ENCODE measurements at places on chromosomes 12 and 14.

DNA sequence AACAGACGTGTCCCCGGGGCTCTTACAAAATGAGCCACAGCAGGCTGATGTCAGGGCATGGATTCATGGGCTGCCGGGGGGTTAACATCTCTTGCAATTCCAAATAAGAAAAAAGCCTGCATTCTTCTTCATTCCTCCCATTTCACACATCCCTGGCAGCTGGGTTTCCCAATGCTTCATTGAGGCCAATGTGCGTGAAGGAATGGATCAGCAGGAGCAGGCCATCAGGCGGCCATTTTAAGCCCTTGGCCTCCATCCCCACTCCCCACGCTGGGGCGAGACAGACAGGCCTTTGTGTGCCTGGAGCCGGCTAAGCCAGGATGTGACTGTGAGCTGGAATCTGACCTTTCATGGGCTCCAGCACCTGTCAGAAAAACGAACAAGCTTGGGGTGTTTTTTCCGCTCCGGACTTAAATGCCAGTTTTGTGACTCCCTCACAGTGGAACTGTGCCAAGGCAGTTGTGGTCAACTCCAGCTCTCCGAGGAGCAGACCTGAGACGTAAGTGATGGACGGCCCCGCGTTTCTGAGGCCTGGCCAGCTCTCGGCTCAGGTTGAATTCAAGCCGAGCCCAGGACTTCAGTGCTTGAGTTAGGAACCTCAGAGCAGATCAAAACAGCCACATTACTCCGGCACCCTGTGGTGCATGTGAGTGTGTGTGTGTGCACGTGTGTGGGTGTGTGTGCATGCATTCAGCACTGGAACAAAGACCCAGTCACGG, 133.1 kb downstream of the TMEM30B start:
- DNase-seq, result no peak

- DNase-seq, result no peak
Observed at GRCh38 chr12:108542320-108542719, 18.7 kb downstream of the SART3 start.

DNA sequence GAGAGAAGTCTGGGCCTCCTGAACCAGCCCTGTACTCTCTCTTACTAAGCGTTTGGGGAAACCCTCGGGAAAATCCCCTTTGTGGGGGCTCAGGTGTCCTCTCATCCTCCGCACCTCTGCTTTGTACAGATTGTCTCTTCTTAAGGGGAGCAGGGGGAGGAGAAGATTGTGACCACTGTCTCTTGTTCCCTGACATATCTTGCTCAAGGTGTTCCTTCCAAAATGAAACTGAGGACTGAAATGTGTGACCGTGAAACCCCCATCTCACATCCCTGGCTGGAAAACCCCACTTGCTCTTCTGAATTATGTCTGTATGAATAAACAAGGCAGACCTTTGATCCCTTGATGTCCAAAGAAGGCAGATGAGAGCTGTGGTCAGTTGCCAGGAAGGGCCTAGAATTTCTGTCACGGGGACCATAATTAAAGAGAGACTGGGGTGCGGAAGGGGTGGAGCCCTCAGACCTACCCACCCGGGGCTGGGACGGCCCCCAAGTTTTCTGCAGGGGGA, 369.8 kb downstream of the AACS start:
- no peak for DNase-seq

GRCh38 chr12:54585243-54585642, 3.2 kb downstream of the PPP1R1A start:
- DNase-seq, result no peak

DNA sequence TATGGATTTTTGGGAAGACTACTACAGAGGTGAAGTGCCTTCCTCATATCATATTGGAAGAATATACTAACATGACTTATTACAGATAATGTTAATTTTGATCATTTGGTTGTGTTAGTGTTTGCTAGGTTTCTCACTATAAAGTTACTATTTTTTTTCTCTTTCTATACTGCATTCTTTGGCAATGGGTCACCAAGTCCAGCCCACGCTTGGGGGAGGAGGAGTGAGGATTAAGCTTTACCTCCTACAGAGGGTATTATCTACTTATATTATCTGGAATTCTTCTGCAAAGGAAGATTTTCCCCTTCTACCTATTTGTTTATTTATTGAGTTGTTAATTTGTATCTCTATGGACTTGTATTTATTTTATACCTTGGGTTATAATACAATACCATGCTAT, 31.5 kb downstream of the SCN8A start:
- no peak for DNase-seq

DNA sequence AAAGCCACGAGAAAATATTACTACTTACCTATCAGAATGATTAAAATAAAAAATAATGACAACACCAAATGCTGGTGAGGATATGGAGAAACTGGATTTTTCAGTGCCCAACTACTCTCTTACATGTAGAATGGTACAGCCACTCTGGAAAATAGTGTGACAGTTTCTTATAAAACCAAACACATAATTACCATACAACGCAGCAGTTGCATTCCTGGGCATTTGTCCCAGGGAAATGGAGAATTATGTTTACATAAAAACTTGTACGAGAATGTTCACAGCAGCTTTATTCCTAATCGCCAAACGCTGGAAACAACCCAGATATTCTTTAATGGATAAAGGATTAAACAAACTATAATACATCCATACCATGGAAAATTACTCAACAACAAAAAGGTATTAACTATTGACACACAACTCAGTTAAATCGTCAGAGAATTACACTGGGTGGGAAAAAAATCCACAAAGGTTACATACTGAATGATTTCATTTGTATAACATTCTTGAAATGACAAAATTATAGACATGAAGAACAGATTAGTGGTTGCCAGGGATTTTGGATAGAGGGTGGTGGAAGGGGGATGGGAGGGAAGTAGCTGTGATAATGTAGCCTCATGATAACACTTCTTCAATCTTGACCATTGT, 35.4 kb downstream of the TAOK3 start:
- DNase-seq, result peak; percentile 49
